Neuronal stem cell (in vitro differentiated cells): ENCODE measurements at places on chromosomes 3 and 15.

GRCh38 chr3:61714225-61714624 is 152.9 kb downstream of the PTPRG start:
- no peak for DNase-seq

DNA sequence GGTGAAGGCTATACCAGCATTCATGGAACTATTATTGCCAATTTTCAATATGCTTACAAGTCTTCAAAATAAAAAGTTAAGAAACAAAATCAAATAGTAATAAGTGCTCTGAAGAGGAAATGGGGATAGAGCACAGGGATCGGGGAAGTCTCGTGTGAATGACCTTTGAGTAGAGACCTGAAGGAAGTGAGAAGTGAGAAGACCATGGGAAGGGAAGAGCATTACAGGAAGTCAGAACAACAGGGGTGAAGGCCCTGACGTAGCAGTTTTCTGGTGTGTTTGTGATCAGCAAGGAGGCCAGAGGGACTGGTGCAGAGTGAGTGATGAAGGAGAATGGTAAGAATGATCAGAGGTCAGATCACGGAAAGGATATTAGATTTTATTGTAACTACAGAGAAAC is 48.1 kb downstream of the STAC start:
- DNase-seq = no peak

DNA sequence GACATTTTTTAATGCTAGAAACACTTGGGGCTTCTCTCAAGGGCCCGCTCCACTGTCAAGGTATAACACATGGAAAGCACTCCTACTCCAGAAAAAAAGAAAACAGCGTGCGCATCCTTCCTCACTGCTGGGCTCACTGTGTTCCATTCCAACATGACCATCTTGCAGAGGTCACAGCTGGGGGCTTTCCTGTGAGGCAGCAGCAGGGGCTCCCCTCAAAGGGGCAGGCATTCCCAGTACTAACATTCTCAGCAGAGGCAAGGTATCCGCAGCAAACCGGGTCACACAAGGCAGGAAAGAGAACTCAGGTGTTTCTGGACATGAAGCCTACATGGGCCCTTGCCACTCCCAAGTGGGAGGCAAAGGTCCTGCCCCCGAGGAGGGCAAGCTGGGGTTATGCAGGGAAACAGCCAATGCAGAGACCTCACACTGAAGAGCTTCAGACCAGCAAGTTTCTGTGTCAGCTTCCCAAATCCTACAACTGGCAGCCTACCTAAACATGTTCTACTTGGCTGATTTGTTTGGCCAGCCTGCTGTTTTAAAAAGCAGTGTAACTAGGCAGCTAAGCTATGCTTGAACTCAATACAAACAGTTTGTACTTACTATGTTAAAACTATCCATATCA is 6.4 kb downstream of the BDH1 start:
- no peak for DNase-seq

DNA sequence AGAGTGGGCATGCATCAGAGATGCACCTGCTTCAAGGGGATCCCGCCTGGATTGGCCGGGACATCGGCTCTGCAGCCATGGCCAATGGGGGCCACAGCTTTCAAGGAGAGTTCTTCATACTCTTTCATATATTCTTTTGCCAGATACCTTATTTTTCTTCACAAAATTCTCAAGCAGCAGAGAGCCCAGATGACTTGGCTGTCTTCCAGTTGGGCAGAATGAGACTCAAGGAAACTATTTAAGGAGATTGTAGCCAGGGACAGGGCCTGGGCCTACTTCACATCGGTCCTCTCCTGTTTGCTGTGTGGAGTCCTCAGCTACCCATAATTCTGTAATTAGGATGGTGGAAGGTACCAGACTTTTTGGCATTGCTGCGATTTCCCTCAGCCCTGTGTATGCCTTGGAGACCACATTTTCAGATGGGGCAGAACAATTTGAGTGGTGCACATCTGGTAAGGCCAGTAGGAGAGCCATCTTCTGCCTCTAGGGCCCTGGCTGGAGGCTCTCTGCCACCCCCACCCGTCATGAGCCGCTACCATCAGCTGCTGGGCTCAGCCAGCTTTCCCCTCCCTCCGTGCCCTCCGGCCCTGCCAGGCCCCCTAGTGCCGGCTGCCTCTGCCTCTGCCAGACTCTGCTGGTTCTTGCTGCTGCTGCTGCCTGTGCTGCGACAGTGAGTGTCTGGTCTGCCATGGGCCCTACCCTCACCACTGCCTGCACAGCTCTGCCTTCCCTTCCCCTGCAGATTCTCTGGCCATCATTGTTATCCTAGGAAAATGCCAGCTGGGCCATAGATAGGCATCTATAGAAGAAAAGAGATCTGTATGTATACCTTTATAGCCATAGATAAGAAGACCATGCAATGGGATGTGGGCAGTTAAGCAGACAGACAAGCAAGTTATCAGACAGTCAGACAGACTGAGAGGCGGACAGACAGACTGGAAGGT is 6.7 kb downstream of the PLIN1 start:
- DNase-seq = no peak

GRCh38 chr3:23750573-23751210 is 55.1 kb upstream of the UBE2E1 start:
- DNase-seq = no peak

- DNase-seq = no peak
Measured at GRCh38 chr15:72229076-72229946, 1.7 kb downstream of the PKM start.

GRCh38 chr3:69647511-69648110 is 91.7 kb upstream of the MITF start:
- no peak for DNase-seq

GRCh38 chr3:23489300-23490158 is 286.4 kb downstream of the UBE2E2 start:
- no peak for DNase-seq

DNA sequence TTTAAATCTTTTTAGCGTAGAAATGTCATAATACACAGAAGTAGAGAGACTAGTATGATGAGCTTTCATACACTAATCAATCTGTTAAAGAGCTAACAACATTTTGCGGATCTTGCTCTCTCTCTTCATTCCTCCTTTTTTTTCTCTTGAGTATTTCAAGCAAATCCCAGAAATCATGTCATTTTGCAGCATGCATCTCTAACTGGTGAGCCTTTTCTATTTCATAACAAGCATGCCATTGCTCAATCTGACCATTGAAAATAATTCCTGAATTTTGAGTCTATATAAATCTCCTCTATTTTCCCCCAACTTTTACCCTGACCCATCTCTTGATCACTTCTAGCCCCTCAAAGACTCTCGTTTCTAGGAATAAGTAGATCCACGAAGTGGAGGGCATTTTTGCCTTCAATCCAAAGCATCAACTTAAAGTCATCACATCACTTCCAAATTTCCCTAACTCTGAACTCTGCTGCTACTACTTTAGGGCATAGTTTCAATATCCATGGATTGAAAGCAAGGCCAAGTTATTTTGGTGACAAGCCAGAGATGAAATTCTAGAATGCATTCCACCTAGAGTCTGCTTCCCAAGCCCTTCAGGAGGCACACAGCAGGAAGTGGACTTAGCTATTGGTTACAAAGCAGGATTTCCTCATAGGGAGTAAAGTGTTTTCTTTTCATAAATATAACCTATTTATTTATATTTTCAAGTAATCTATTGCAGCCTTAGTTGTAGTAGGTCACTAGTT is 253.5 kb upstream of the ZPLD1 start:
- no peak for DNase-seq

DNA sequence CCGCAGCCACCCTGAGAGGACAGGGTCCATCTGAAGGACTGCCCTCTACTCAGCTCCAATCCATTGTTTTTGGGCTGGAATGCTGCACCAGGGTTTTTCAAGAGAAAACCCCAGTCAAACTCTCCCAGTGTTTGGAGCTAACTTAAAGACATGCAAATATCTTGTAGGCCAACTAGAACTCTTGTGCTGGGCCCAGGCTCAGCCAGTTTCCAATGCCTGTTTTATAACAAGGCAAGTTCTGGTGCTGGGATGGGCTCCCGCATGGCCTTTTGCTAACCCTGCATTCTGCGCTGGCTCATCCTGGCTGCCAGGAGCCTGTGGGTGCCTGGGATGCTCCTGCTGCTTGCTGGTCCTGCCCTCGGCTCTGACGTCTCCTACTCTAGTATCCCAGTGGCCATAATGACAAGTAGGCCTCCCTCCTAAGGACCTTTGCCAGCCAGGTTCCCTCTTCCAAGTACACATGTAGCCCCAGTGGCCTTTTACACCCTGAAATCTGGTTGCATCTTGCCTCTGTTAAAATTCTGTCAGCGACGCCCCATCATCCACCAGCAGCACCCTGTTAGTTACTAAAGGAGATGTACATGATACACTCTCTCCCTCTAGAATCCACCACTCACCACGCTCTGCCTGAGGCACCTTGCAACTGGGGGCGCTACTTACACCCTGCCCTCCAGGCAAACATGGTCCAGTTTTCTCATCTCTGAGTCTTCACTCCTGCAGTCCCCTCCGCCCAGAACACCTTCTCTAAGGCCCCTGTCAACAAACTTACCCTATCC is 30.5 kb upstream of the RAB6B start:
- DNase-seq = no peak

- DNase-seq = no peak
Measured at GRCh38 chr15:48634893-48635292, 10.6 kb downstream of the FBN1 start.

GRCh38 chr3:187828579-187829452 is 83.5 kb upstream of the BCL6 start:
- no peak for DNase-seq

DNA sequence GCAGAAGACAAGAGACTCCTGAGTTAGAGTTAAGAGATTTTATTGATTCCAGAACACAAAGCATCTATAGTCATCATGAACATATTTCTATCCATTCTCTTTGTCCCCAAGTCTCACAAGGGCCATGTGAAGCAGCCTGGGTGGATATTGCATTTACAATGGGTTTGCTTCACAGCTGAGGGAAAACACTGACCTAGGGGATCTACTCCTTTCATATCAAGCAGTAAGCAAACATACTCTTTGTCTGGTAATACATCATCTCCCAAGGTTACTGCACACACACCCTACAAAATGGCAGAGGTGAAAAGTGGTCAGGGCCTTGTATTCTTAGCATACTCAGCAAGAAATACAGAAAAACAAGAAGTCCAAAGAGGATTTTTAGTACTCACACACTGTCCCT is 267.7 kb upstream of the BCHE start:
- DNase-seq = no peak

GRCh38 chr3:13233487-13234485 is 160.6 kb upstream of the IQSEC1 start:
- no peak for DNase-seq

DNA sequence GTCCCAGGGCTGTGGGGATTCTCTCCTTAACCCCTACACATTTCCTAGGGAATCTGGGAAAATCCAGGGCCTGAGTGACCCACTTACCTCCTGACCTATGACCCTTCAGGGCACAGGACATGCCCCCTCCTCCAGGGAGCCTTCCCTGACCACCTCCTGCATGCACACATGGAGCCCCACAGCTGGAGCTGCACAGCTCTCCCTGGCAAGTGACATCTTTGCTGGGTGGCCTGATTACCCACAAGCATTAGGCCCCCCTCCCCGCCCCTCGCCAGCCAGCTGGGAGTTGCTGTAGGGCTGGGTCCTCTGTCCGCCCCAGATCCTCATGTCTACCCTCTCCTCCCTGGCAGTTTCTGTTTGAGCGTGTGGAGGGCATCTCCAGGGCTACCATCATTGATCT is 21.4 kb downstream of the HDAC11 start:
- no peak for DNase-seq

GRCh38 chr15:63694184-63694583 is 97.0 kb downstream of the FBXL22 start:
- DNase-seq = no peak

GRCh38 chr15:34311563-34311962 is 26.0 kb downstream of the SLC12A6 start:
- no peak for DNase-seq

DNA sequence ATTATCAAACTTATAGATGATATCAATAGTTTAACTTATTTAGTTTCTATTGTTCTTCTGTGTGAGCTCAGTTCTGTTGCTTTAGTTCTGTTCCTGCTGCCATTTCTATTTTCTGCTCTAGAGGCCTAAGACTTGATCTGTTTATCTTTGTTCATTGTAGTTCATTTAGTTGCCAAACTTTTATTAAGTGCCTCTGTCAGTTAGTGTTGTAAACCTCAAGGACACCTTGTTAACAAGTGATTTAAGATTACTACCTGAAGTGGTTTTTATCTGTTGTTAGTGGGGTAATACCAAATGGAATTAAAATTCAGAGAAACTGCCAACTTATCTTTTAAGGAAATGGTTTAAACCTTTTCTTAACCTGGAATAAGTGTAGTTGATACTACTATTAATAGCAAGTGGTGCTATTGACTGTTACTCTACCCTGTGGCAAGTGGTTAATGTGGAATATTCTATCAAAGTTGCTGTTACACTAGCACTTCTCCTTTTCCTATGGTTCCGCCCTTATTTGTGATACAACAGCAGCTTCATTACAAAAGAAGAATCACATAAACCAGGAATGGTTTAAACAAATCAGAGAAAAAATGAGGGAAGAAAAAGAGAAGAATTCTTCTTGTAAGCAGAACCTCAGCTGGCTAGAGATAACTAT is 500.6 kb upstream of the GOLIM4 start:
- DNase-seq = no peak

- DNase-seq = no peak
Measured at GRCh38 chr3:177615015-177615414, 417.7 kb upstream of the TBL1XR1 start.

GRCh38 chr3:38602576-38603250 is 46.8 kb downstream of the SCN5A start:
- no peak for DNase-seq

GRCh38 chr3:52330194-52330805 is 14.2 kb downstream of the DNAH1 start:
- DNase-seq = no peak

- DNase-seq = no peak
Measured at GRCh38 chr3:38360345-38360744, 13.8 kb downstream of the XYLB start.

DNA sequence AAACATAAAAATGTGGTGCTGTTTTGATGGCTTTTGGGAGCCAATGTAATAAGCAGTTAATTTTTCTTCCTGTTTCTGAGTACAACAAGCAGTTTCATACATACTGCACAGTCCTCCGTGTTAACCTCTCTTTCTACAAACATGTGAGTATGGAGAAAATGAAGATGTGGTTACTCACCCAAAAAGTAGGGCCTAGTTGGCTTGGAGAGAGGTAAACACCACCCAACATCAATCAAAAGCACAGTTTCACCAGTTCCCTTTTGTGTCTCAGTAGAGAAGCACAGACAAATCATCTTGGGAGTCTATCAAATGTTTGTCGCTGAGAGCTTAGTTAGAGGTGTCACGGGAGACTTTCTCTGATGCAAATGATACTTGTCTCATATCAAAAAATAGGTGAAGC is 320.2 kb downstream of the UNC13C start:
- no peak for DNase-seq

GRCh38 chr3:178084938-178085816 is 451.1 kb upstream of the KCNMB2 start:
- DNase-seq = peak; percentile 66

DNA sequence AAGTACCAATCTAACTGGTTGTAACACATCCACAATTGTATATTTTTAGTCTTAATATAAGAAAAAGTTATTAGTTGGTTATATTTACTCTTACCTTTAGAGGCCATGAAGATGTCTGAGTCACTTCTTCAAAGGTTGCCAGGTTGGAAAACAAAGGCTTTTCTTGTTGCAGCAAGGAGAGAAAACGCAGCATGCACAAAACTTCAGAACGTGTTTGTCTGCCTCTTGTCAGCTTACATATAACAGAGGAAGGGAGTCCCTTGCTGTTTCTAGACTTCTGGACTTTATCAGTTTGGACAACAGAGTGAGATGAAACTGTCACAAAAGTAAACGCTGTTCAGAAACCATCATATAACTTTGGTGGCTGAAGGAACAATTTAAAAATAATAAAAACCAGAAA is at the start of gene PLSCR5:
TSS of gene PLSCR5 (minus strand) at position 241 of the 400 bp plus-strand sequence. CDS start at position 107, 134 bp downstream.
- DNase-seq = no peak
